ENCODE measurements at places on chromosomes 2 and 18.
A peak's percentile ranks its signal among the peaks of the same experiment; 100 is the strongest.

- DNase-seq = no peak
These were observed 136.5 kb downstream of the PRPF40A start for GRCh38 chr2:152580714-152581113.

DNA sequence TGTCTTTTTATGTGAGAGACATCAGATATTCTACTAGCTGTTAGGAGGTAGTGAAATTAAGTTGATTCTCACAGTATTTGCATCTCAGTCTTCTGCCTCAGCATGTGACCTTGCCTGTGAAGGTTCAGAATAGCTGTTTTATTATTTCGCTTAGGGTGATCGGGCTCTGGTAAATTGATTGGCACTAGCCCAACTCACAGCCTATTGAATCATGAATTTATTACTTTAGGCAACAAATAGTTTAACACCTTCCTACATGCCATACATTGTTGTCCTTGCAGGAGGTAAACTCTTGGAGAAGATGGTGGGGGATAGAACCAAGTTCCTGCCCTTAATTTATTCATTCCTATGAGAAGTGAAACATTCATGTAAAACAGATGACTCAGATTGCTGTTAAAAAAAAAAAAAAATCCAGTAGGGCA, 101.9 kb downstream of the GPD2 start:
- DNase-seq = no peak

DNA sequence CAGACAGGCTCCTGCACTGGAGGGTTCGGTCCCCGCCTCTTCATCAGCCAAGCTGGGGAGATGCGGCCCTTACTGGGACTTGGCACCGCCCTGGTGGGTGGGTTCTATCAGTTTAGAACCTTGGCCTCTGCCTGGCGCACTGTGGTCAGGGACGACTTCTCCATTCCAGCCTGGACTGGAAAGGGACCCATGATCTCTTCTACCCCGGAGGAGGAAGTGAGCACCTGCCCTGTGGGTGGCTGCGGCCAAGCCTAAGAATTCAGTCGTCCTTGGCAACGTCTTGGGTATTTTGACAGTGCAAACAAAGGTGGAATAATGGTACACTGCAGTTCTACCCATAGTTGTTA, 106.9 kb upstream of the CD302 start:
- no peak for DNase-seq

- no peak for DNase-seq
These were observed 284.0 kb upstream of the MC4R start for GRCh38 chr18:60656553-60656952.

DNA sequence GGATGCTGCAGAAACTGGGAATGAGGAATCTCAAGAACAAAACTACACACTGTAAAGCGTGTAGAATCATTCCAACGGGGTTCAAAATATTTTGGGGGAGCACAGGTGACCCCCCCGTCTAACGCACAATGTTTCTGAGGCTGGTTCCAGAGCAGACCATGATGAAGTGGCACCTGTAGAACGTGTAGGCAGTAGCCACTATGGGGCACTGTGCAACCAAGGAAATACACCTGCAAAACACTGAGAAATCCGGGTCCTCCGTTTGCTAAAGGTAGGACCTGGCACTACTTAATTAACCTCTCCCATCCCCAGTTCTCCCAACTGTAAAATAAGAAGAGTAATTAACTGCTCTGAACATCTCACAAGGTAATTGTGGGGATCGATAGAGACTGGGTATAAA, 22.6 kb downstream of the ST6GAL2 start:
- peak; percentile 22 for DNase-seq

GRCh38 chr18:48952287-48953103, 1.7 kb upstream of the SMAD7 start:
- peak; percentile 81 for DNase-seq

- no peak for DNase-seq
These were observed 433.0 kb downstream of the ZEB2 start for GRCh38 chr2:144086965-144087364.

DNA sequence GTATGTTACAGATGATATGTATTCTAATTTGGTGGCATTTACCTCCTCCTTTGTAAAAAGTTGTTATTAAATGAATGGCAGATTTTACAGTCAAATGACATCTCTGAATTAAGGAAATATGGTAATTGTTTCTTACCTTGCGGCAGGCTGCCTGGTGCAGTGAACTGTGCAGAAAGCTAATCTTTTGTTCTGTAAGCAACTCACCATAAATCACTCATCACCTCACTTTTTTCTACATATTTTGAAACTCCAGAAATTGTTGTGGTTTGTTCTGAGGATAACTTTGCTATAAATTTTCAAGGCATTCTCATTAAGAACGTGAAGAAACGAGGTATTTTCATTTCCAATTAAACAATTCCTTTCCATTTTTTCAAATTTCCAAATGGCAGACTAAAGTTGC, 52.7 kb downstream of the ST6GAL2 start:
- DNase-seq = no peak

GRCh38 chr2:86396291-86396785, 44.8 kb upstream of the KDM3A start:
- DNase-seq = peak; percentile 33

DNA sequence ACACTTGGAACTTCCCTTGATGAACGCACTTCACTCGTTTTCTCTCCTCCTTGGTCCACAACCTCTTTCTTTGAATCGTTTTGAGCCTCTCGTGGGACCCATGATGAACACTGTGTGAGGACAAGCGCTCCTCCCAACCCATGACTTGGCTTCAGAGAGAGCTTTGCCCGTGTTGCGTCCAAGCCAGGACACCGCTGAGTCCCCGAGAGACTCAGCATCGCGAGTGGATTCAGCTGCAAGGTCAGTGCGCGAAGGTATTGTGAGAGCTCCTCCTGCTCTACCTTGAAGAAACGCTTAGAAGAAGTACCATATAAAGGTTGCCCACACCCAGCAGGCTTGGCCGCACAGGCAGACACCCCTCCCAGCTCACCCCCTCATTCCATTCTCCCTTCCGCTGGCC, 58.7 kb downstream of the ZNF516 start:
- DNase-seq = no peak

DNA sequence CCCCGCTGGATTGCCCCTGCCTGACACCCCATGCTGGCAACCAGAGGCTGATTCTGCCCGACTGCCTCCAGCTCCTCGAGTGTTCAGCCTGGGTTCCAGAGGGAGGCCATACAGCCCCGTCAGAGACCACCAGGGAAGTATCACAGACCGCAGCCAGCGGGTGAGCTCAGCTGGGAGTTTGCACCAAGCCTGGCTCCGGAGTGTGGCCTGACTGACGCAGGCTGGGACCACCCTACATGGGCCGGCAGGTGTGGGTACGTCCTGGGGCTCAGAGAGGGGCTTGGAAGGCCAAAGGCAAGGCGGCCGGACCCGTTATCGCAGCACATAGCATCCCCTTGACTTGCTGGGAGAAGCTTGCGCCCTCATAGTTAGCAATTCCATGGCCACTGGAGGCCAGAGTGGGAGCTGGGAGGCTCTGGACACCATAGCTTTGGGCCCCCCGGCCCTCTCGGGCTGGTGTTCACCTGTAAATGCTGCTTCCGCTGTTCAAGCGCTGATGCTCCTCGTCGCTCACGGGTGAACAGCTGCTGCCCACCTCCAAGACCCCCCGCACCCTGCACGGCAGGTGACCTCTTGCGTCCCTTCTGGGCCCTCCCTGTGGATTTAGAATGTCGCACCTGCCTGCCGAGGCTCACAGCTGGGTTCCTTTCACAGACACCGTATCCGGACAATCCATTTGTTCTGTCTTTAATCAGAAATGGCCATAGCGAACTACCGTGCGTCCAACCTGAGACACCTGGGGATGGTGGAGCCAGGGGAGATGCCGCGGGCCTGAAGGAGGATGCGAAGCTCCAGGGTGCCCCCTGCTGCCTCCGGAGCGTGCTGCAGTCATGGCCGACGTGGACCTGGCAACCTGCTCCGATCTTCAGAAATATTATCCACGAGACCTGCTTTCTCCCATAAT, 31.2 kb upstream of the SLC66A3 start:
- peak; percentile 90 for DNase-seq

- no peak for DNase-seq
These were observed 348.6 kb downstream of the TNS1 start for GRCh38 chr2:217654168-217654567.

- DNase-seq = no peak
These were observed 162.9 kb downstream of the NAPG start for GRCh38 chr18:10688766-10689165.

- DNase-seq = no peak
These were observed 117.6 kb upstream of the KLF7 start for GRCh38 chr2:207283356-207283755.

DNA sequence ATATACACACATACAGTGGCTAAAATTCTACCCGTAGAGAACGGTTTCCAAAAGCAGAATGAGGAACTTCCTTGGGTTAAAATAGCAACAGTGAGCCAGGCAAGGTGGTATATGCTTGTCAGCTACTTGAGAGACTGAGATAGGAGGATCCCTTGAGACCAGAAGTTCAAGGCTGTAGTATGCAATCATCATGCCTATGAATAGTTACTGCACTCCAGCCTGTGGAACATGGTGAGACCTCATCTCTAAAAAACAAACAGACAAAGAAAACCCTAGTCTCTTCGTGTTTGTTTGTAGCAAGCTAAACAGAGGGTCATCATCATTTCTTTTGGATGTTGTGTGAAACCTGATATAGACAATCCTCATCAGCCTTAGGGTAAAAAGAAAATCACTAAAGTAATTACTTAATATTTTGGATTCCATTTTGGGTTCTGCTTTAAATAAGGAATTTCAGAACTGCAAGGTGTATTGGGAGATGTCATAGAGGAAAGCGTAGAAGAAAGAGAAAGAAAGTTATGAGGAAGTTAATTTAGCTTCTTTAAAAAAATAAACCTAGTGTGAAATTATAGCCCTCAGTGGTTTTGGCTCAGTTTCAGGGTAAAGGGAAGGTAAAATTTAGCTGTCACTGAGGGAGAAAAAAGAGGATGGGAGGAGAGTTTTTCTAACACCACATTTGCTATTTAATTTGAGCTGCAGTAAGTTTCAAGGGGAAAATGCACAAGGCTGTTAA, 46.5 kb downstream of the PLEK start:
- DNase-seq = no peak

DNA sequence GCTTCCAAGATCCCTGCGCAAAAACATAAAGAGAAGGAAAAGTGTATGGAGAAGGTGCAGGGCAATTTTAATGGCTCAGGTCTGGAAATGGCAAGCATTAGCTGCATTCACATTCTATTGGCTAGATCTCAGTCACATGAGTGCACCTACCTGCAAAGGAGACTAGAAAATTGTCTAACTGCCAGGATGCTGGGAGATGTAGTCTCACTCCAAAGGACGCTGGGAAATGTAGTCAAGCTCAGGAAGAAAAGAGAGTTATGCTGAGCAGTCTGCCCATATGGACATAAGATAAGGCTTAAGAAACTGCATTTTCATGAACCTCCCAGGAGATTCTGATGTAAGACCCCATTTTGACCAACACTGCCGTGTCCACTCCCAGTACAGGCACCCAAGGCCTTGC, 9.5 kb upstream of the KLHL29 start:
- no peak for DNase-seq

GRCh38 chr2:240455272-240455646, 19.8 kb downstream of the GPC1 start:
- DNase-seq = no peak

DNA sequence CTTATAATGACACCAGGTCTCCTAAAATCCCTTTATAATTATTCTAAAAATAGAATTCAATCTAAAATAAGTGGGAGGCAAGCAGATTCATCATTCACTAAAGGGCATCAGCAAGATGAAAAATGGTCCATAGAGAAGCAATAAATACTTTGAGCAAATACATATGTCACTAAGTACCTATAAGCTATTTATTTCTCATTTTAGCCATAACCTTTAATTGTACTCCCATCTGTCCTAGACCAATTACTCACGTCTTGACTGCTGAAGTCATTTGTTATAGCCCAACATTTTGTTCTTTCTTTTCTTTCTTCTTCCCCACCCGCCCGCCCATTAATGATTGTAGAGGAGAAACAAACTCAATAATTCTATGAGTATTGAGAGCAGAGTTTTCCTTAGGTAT, 105.7 kb downstream of the MAP2 start:
- no peak for DNase-seq

- peak; percentile 20 for DNase-seq
These were observed 24.1 kb downstream of the GLI2 start for GRCh38 chr2:120759543-120760331.

DNA sequence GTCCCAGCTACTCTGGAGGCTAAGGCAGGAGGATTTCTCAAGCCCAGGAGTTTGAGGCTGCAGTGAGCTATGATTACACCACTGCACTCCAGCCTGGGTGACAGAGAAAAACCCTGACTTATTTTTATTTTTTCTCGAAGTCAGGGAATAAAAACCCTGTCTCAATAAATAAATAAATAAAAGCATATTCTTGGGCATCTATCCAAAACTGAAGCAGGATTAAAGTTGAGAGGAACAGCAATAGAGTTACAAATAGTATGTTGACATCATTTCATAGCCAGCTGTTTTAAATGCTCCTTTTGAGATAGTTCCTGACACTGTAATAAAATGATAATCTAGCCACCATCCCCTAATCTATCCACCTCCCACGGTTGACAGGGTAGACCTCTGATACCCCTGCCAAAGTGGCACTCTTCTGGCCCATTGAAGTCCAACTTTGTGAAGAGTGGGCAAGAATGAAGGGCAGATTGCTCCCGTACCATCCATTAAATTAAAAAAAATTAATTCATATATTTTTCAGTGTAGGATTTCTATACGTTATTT, 42.3 kb upstream of the LPIN2 start:
- DNase-seq = no peak

DNA sequence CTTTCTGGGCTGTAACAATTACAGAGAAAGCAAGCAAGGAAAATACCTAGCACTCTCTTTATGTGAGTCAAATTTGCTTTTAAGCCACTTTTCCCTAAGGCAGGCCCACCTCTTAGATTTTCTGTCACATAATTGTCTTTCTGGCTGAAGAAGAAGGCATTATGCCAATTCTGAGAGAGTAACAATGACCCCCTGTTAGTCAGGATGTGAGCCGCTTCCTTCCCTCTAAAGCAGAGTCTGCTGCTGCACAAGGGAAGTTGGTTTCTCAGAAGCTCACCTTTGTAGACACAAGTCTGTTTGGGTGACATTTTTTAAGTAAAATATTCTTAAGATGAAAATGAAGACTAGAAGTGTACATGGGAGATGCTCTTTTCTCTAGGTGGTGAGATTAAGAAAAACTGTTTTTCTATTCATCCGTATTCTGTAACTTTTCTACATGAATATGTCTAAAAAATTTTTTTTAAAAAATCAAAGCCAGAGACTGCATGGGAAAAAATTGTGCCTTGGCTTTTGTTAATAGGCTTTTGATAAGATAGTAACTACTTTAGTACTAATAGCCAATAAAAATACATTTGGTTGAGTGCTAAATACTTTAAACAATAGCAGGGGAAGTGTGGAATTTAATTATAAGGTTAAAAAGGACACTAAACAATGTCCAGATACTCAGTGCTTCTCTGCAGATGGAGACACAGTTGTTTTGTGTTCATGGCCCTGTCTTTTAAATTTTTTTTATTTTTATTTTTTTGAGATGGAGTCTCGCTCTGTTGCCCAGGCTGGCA, 33.4 kb upstream of the VPS54 start:
- DNase-seq = no peak
